GM18507 (cell line): ENCODE measurements at places on chromosomes 5 and 9.
A peak's percentile ranks its signal among the peaks of the same experiment; 100 is the strongest.

DNA sequence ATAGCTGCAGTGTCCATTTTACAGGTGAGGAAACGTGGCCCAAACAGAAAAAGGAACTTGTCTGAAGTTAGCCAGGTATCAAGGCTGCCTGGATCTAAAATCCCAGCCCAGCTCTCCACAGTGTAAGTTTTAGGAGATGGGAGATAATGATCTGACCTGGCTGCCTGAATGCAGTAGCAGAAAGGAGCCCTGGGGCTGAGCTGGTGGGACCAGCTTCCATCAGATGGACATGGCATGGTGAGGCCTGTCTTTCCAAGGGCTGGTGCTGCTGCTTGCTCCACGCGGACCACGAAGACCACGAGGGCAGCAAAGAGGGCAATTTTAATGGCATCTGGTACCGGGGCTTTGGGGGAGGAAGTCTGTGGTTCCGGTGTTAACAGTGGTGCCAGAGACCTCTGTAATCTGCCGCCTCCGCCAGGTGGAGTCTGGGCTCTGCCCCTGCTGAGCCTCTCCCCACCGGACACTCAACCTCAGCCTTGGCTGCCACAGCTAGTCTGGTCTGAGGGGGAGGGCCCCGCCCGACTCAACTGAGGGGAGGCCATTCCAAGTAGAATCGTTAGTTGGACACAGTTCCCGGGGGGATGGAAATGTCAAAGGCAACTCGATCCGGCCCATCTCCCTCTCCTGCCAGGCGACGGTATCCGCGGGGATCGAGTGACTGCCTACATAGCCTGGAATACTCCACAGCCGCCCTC, 650 bp downstream of the MYORG start:
- DNase-seq = peak; percentile 39

GRCh38 chr5:73642344-73642743, 16.3 kb downstream of the ARHGEF28 start:
- DNase-seq = no peak

DNA sequence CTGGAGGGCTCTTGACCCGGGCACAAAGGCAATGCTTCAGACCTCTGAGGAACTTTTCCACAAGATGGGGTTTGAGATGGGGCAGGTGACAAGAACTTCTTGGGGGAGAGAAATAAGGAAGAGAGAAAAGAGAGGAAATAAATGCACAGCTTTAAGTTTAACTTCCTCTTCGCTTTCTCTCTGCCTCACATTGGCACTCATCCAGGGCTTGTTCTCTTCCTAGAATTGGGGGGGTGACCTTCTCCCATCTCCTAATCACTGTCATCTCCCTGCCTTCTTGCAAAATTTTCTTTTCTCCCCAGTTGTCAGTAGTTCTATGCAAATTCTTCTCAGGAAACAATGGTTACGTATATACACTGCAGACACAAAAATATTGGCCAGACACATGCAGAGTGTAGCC, 19.1 kb upstream of the ADCY2 start:
- no peak for DNase-seq

- no peak for DNase-seq
Observed at GRCh38 chr5:176873541-176874172, 25.5 kb downstream of the HK3 start.

- no peak for DNase-seq
Observed at GRCh38 chr5:158881091-158881880, 218.4 kb downstream of the EBF1 start.

- no peak for DNase-seq
Observed at GRCh38 chr5:147400126-147400809, 109.6 kb downstream of the DPYSL3 start.

- DNase-seq = no peak
Observed at GRCh38 chr5:94057655-94058054, 316.3 kb upstream of the POU5F2 start.

GRCh38 chr5:37836592-37837413, 3.0 kb downstream of the GDNF start:
- DNase-seq = no peak

DNA sequence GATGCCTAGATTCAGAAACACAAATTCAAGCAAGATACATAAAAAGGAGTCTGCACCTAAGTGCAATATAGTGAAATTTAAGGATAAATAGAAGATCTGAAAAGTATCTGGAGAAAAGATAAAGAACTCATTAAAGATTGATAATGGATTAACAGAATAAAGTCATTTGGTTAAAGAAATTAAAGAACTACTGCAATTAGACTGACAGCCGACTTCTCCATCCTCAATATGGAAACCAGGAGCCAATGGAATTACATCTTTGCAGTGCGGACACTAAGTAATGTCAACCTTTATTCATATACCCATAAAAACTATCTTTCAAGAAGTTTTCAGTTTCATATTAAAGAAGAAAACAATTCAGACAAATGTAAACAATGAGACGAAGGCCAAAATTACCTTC, 81.0 kb downstream of the MRPL36 start:
- no peak for DNase-seq
